ENCODE measurements at places on chromosomes 4 and X. TPM values are rescaled to one million over a fixed set of nuclear protein-coding genes. Genes with fewer than 3 reads are reported as not detected.

DNA sequence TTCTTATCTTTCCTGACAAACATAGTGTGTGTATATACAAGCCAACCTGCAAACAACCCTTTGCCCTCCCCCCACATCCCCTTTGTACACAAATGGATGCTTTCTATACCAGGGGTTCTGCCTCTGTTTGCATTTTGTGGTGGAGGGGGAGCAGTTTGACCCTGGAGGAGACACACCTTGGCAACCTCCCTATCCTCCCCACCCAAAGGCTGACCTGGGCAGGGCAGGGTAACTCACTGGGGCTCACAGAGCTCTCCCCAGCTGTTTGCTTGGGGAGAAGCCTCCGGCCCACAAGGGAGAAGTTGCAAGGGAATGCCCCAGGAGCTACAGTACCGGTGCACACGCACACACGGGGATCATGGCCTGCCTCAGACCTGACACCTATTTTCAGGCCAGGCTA is 372.6 kb downstream of the BCOR start:
- no peak for DNase-seq

- DNase-seq = no peak
Measured at GRCh38 chr4:69727426-69727825, 33.0 kb downstream of the SULT1B1 start.

Gene NR3C2
- 15.7 TPM for total RNA-seq

Gene SPANXN4
- total RNA-seq = not detected

GRCh38 chr4:98656886-98657285 is 1.5 kb downstream of the TSPAN5 start:
- DNase-seq = no peak

Gene TIMM8A
- 4.5 TPM for total RNA-seq

Gene DCAF4L1
- not detected for total RNA-seq

DNA sequence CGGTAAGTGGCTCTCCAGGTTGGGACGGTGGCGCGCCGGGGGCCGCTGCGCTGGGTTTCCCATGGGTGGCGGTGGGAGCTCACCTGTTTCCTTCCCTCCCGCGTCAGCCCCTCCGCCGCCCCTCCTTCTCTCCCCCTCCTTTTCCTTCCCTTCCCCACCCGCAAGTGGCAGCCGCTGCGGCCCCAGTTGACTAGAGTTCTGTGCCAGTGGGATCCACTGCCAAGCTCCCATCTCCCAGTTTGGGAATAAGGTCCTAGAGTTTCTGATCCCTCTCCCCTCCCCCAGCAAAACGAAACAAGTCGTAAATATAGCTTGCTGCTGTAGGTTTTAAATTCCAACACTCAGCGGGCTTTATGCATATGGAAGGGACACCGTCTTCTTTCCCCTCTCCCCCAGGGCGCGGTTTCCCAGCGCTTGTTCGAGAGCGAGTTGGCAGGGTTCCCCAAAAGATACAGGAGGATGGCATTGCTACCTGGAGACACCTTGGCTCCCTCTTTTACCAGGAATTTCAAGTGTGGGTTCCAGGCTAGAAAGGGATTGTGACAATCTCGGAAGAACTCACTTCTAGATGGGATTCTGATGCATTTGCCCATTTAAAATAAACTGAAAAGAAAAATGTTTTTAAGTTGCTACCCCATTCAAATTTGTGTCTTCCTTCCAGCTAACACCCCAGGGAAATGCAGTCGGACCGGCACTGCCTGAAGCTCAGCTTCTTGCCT is 1.2 kb downstream of the TLL1 start:
- DNase-seq = no peak

- no peak for DNase-seq
Measured at GRCh38 chrX:111581086-111581485, 69.6 kb downstream of the SERTM2 start.

Gene GPR50
- total RNA-seq = not detected

All from right atrium auricular region (tissue), 2 donors.